ENCODE measurements at places on chromosomes 3 and 15.

- no peak for DNase-seq
Measured at GRCh38 chr3:195542316-195542697, 818 bp downstream of the PPP1R2 start.

- DNase-seq, result no peak
Measured at GRCh38 chr15:88684345-88684744, 45.5 kb downstream of the ISG20 start.

- no peak for DNase-seq
Measured at GRCh38 chr15:59741274-59741906, 52.3 kb upstream of the BNIP2 start.

GRCh38 chr3:15636028-15636709, 34.6 kb downstream of the BTD start:
- no peak for DNase-seq

GRCh38 chr3:15420871-15421270, 6.5 kb downstream of the METTL6 start:
- no peak for DNase-seq

Measured in stimulated activated CD4-positive, alpha-beta T cell treated with anti-CD3 and anti-CD28 coated beads, Interleukin-1b, Interleukin-23, amount 100 ng/mL, for 4 hours (primary cell).